ENCODE measurements at places on chromosomes 16 and 17.
A peak's percentile ranks its signal among the peaks of the same experiment; 100 is the strongest.

DNA sequence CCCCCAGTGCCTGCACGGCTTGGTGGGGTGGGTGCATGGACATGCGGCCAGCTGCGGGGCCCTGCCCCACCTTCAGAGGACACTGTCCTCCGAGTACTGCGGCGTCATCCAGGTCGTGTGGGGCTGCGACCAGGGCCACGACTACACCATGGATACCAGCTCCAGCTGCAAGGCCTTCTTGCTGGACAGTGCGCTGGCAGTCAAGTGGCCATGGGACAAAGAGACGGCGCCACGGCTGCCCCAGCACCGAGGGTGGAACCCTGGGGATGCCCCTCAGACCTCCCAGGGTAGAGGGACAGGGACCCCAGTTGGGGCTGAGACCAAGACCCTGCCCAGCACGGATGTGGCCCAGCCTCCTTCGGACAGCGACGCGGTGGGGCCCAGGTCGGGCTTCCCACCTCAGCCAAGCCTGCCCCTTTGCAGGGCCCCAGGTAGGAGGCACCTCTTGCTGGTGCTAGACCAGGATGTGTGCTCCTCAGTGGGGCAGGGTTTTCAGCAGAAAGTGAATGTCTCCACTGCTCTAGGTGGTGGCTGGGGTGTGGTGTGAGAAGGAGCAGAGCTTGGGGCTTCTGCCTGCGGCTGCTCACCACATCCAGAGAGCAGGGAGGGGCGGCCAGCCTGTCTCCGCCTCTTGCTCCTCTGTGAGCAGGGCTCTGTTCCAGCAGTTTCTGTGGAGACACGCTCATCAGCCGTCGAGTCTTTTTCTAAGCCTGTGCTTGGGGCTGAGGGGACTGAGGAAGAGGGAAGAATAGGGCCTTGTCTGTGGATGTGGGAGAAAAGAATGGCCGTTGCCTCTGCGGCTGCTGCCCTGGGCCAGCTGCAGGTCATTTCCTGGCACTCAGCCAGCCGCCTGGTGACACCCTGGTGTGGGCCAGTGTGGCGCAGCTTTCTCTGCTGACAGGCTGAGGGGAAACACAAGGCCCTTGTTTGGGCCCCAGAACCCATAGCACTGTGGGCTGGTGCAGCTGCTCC is 2.2 kb downstream of the ZNF276 start:
- DNase-seq = no peak

DNA sequence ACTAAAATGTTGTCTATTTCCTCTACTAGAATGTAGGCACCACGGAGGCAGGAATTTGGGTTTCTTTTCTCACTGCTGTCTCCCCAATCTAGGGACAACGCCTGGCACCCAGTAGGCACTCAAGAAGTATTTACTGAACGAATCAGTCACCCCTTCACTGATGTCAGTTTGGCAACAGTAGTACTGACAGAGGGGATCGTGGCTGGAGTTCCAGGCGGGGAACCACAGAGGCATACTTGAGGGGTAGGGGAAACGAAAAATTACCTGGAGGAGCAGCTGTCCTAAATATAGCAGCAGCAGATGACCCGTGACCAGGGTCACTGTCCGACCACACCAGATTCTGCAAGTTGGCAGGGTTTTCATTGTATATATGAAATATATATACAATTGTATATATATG is 33.3 kb downstream of the TRIM25 start:
- no peak for DNase-seq

DNA sequence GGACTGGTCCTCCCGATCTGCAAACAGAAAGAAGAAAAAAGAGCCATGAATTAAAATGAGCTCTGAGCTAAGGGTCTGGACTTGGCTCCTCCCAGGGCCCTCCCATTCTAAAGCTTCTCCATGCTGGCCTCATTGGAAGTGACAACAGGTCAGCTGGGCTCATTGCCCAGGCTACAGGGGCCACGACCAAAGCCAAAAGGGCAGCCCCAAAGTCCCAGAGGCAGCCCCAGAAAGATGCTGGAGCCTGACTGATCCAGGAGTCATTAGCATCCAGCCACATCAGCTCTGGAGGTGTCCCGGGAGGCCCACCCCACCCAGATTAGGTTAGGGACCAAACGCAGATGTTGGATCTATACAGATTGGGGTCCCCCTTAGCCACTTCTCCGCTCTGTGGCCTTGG is 58.2 kb downstream of the MYH11 start:
- no peak for DNase-seq

- DNase-seq = no peak
Observed at GRCh38 chr16:5590416-5590815, 492.8 kb upstream of the EEF2KMT start.

DNA sequence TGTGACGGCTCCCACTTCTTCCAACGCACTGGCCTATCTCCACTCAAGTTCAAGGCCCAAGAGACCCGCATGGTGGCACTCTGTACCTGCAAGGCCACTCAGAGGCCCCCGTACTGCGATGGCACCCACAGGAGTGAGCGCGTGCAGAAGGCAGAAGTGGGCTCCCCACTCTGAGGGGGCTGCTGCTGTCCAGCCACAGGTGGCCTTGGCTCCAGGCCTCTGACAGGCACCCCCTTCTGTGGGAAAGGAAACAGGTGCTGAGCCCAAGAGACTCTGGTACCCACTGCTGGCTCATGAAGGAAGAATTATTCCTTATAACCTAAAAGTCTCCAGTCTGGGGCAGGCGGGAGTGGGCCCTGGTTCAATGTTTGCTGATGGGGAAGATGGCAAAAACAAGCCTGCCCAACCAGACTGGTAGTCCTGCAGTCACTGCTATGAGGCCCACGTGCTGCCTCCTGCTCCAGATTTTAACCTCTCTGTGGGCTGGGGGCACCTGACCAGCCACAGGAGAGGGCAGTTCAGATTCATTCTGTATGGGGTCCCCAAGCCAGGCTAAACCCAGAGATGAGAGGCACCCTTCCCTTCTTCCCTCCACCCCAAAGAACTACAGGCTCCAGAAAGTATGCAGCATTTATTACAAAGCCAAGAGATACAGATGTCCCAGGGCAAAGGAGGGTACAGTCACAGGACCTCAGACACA is 3.3 kb downstream of the CISD3 start:
- DNase-seq = no peak

DNA sequence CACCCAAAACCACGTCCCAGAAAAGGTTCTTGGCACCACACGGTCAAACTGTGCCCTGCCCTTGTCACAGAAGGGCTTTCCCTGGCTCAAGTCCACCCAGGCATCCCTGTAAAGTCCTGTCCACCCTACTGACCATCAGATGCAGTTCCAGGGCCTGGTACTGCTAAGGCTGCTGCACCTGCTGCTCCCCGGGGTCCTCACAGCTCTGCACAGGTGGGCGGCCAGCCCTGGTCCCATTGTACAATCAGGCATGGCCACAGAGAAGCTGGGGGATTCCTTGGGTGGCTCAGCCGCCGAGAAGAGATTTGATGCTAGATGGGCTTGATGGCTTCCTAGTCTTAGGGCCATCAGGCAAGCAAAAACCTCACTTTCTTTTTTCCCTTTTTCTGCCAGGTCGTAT is 15.3 kb downstream of the ABCA3 start:
- DNase-seq = no peak

- DNase-seq = no peak
Observed at GRCh38 chr16:11721781-11722467, 20.7 kb downstream of the TXNDC11 start.

GRCh38 chr17:81884968-81885367 is 6.4 kb downstream of the ALYREF start:
- no peak for DNase-seq

DNA sequence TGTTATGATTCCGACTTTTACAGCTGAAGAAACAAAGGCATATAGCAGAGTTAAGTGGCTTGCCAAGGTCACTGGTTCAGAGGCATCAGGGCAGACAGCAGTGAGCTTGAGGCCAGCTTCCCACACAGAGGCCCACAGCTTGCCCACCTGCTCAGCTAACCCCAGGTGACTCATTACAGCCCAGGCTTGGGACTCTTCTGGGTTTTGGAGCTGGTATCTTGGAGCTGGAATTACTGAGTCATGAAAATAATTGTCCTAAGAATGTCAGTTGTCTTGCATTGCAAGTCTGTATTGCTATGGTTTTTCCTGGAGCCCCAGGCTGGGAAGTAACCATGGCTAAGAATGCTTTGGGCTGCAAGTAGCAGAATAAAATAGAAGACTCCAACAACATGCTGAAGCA is 32.4 kb upstream of the IRX3 start:
- no peak for DNase-seq

DNA sequence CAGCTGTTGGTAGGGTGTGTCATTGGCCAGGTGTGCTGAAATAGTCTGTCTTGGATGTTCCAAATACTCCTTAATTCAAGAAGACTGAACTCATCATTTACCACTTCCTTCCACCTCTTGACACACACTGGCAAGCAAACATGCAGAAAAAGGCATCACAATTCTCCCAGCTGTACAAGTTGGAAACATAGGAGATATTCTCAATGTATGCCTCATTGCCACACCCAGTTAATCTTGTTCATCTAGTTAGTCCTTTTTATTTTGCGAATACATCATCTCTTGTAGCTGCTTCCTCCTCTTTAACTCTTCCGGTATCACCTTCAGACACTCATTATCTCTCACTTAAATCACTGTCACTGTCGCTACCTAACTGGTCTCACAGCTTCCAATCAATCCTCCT is 75.1 kb upstream of the GOT2 start:
- peak; percentile 47 for DNase-seq

- no peak for DNase-seq
Observed at GRCh38 chr16:74521691-74522090, 85.2 kb downstream of the GLG1 start.

- DNase-seq = no peak
Observed at GRCh38 chr16:64589836-64590235, 532.0 kb downstream of the CDH11 start.

DNA sequence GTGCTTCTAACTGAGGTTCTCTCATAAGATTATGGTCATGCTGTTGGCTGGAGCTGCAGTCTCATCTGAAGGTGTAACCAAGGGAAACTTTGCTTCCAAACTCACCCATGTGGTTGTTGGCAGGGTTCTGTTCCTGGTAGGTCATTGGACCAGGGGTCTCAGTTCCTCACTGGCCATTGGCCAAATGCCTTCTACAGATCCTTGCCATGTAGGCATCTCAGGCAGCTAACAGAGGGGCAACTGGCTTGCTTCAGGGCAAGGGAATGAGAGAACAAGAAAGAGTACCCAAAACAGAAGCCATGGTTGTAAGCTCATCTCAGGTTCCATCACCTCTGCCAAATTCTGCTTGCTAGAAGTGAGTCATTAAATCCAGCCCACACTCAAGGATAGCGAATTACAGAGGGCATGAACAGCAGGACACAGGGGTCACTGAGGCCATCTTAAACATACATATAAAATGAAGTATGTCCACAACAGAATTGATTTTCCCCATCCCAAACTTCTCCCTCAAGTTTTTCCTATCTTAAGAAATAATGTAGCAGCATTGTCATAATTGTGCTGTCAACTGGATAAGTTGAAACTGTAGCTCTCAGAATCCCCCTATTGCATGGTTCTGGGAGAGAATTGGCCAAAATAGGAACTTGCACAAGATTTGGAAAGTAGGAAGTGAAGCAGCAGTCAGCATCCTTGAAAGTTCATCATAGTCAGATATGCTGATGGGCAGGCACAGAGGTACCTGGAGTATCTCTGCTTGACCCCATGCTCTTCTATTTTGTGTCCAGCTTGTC is 42.4 kb upstream of the CES5A start:
- DNase-seq = no peak

DNA sequence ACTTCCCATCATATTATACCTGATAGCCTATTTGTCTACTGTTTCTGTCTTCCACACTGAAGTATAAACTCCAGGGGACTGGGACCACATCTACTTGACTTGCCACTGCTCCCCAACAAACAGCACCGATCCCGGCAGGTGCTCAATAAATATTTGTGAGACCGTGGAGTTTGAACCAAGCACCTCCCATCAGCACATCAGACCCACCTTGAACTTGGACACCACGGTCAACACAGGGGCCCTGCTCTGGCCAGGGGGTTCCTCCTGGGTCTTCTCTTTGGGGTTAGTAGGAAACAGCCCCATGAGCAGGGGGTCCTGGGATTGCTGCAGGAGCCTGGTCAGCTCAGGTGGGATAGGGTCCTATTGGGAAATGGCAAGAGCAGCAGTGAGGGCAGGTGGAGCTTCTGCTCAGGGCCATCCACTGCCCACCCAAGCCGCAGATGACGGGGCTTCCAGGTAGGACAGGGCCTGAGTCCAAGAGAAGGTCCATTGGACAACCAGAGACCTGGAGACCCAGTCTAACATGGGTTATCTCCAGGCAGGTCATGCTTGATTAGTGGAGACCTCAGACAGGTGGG is 19.9 kb downstream of the ZNHIT3 start:
- DNase-seq = no peak

DNA sequence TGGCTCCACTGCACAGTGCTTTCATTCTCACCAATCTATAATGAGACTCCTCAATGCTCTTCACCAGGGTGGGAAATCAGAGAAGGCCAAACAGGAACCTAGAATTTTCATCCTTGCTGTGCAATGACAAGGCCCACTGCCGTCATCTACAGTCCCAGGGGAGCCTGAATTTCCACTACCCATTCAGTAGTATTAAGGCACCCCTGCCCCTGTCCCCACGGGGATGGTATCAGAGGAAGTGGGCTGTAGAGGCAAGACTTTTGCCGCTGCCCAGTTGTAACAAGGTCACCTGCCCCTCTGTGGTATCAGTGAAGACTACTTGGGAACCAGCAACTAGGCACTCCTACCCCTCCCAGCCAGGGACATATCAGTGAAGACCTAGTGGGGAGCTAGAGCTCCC is 104.5 kb downstream of the C16orf78 start:
- DNase-seq = no peak

DNA sequence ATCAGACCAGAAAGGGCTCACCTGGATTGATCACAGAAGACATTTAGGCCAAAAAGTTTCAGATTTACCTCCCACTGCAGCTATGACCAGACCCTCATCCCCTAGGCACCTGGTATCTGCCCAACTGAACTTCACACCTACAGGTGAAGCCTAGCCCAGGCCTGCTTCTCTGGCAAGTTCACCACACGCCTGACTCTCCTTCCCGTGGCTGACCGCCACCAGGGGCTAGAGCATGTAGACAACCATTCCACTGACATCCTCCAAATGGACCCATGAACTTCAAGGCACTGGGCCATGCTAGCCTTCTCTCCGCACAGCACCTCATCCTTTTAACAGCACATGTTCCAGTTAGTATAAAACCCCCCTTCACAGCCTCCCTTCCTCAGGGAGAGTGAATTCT is 18.8 kb downstream of the ZCCHC14 start:
- DNase-seq = no peak

GRCh38 chr16:58047557-58048348 is 22.2 kb downstream of the MMP15 start:
- DNase-seq = no peak

DNA sequence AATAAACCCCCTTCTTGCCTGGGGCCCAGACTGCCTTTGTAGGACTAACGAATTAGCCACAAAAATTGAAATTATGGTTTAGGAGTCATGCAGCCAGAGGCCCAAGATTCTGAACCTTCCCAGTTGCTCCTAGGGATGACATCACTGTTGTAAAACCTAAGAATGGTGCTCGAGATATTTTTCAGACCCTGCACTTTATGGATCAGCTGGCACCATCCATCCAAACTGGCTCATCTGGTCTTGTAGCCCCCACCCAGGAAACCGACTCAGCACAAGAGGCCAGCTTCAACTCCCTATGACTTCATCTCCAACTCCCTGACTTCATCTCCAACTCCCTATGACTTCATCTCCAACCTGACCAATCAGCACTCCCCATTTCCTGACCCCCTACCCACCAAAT is 10.9 kb upstream of the EVPL start:
- no peak for DNase-seq

- no peak for DNase-seq
Observed at GRCh38 chr16:86379505-86379846, 130.9 kb upstream of the FOXF1 start.

- DNase-seq = no peak
Observed at GRCh38 chr16:13289515-13289914, 388.1 kb downstream of the SHISA9 start.
